Small intestine (tissue), 16 donors: ENCODE measurements at places on chromosomes 4 and X.
A peak's percentile ranks its signal among the peaks of the same experiment; 100 is the strongest.

GRCh38 chr4:185895866-185896265, 83.9 kb upstream of the SORBS2 start:
- H3K27me3 ChIP-seq, result no peaks in the 10 kb centered on the region
- no peak overlapping the region for H3K4me3 ChIP-seq
- no peak overlapping the region for H3K27ac ChIP-seq
- no peaks in the 10 kb centered on the region for H3K36me3 ChIP-seq

- no peaks in the 10 kb centered on the region for H3K27me3 ChIP-seq
- no peaks in the 10 kb centered on the region for H3K36me3 ChIP-seq
- H3K27ac ChIP-seq, result no peak overlapping the region
- H3K4me1 ChIP-seq, result no peaks in the 10 kb centered on the region
- DNase-seq, result peak; percentile 54
Observed at GRCh38 chrX:153554519-153555167, 37.2 kb downstream of the ATP2B3 start.

GRCh38 chrX:41473936-41474725, 27.0 kb downstream of the NYX start:
- no peaks in the 10 kb centered on the region for H3K27me3 ChIP-seq
- no peak overlapping the region for H3K27ac ChIP-seq
- no peaks in the 10 kb centered on the region for H3K4me1 ChIP-seq
- DNase-seq, result no peak

- H3K27me3 ChIP-seq, result no peaks in the 10 kb centered on the region
- H3K36me3 ChIP-seq, result no peaks in the 10 kb centered on the region
- H3K27ac ChIP-seq, result no peak overlapping the region
Observed at GRCh38 chrX:41608244-41608643, 80.5 kb upstream of the GPR34 start.

DNA sequence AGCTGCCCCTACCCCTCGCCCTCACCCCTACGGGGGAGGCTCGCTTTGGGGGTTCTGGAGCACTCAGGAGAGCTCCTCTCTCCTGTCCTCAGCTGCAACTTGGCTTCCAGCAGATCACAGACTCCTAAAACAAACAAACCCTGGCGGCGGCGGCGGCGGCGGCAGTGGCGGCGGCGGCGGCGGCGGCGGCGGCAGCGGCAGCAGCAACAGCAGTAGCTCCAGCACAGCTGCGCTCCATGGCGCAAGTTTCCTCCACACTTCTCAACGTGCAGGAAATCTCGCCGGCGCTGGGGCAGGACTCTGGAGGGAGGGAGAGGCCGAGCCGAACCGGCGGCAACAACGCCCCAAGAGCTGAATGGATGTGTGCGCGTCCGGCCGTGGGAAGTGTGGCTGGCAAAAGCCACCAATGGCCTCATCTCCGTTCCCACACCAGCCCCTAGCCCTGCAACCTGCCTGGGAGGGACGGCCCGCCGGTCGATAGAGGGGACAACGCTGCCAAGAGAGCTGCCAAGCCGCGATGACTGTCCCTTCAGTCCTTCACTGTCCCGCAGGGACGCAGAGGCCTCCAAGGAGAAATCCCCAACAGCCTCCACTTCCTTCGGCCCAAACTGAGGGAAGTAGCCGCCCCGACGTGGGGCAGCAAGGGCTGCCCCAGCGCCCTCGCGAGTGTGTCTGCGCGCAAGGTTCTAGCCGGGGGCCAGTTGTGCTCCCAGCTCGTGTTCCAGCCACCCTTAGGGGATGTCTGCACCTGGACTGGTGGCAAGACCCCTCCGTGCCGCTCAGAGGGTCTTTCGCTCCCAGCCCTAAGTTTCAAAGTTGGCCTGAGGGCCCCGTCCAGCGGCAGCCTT, 775 bp downstream of the SHROOM4 start:
- peak; percentile 32 for DNase-seq
- no peaks in the 10 kb centered on the region for H3K27me3 ChIP-seq
